ENCODE measurements at places on chromosomes 12 and 14.

- DNase-seq = no peak
Observed at GRCh38 chr12:114679452-114679875, 4.5 kb downstream of the TBX3 start.

GRCh38 chr14:63240221-63240620, 36.0 kb downstream of the RHOJ start:
- DNase-seq = no peak

GRCh38 chr14:47857646-47858045, 182.2 kb upstream of the MDGA2 start:
- DNase-seq = no peak

DNA sequence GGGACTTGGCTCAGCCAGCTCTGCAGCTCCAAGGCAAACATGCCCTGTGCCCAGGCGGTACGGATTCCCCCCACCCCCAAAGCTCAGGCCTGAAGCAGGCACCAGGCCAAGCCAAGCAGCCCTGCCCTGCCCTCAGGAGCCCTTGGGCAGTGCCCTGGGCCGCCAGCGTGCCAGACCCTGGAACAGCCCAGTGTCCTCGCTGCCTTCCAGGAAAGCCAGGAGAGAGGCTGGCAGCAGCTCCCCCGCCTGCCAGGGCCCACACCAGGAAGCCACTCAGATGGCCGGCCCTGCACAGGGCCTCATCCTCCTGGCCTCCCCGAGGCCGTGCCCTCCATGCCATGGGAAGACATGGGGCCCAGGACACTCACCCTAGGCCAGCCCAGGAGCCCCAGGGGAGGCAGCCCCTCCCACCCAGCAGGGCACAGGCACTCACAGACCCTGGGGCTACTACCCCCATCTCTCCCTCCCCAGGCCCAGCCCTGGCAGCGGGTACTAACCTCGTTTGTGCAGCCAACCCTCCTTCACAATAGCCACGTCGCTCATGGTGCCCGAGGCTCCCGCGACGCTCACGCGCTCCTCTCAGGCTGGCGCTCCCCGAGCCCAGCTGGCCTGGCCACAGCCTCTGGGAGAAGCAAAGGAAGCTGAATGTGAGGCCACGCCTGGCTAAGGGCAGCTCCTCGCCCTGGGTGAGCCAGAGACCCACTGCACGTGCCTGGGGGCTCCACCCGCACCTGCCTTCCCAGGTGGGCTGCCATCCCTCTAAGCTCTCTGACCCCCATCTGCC, 3.3 kb downstream of the AKT1 start:
- DNase-seq = no peak

DNA sequence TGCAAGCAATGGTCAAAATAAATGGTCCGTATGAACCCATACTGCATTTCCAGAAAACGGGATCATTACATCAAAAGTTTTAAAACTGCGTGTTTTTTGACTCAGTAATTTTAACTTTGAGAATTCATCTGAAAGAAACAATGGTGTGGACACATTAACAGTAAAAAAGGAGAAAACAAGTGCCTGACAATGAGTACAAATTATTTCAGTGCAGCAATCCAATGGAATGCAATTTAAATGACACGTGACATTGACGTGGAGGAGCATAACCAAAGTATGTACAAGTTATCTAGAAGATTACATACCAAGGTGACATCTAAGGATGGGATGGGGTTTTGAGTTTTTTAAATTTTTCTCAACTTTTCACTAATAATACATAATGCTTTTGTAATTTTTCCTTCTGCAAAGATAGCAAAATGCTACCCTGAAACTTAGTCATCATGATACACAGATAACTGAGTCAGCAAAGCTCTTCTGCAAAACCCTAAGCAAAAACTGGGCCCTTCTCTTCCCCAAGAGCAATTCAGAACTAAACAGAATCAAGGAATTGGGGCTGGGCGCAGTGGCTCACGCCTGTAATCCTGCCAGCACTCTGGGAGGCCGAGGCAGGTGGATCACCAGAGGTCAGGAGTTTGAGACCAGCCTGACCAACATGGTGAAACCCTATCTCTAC, 20.4 kb downstream of the HNRNPC start:
- DNase-seq = no peak

DNA sequence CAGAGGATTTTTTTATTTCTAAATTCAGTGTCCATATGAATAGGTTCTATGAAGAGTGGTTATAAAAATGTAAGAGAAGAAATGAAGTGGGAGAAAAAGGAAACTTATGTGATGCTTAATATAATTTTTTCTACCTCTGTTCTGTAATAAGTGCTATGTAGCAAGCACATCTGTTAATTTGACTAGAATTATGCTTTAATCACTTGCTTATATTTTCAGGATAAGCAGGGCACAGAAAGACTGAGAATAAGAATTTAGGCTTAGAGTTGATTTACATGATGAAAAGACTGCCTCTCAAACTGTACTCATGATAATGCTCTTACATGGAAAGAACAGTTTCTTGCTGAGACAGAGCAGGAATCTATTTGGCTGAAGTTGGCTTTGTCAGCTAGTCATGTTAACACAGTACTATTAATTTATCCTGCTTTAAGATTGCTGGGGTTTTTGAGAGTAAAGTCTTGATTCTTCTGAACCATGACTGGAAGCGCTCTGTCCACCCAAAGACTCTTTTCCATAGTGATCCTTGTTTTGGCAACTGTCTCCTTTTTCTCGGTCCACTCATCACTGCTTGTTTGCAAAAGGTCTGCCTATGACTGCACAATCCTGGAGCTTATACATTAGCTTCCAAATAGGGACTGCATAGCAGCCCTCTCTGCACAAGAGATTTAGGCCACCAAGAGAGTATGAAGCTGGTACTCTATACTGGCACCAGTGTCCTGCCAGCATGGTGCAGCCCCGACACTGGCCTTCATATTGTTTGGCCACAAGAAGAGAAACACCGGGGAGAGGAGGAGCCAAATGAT, 98.8 kb downstream of the AKAP6 start:
- no peak for DNase-seq

DNA sequence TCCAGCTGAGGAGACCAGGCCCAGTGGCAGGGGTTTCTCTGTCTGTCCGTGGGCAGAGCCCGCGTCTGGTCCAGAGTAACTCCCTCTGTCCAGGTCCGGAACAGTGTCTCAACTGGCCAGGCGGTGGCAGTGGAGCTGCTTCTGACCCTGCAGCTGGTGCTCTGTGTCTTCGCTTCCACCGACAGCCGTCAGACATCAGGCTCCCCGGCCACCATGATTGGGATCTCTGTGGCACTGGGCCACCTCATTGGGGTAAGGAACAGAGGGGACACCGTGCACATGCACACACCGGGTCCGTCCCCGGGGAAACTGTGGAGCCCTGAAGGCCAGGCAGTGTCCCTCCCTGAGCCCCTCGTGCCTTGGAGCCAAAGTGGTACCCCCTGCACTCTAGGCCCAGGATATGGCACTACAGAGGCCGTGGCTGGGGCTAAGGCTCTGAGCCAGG, 1.5 kb downstream of the AQP6 start:
- DNase-seq = no peak

DNA sequence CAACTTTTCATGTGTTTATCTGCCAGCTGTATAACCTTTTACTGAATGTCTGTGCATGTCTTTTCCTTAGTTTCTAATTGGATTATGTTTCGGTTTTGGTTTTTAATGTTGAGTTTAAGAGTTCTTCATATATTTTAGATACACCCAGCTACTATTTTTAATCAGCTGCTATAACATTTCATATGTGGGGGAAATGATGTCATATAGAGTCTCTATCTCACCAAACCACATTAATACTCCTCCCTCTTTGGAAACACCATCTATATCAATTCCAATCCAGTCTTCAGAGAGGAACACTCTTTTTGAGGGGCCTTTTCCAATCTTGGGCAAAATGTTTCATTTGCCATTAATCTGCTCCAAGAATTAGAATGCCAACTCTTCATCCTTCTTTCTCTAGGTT, 28.5 kb upstream of the GCH1 start:
- no peak for DNase-seq

- DNase-seq = no peak
Observed at GRCh38 chr12:93460003-93460402, 7.3 kb upstream of the MRPL42 start.

GRCh38 chr12:41942354-41942753, 202.3 kb downstream of the GXYLT1 start:
- DNase-seq = no peak

DNA sequence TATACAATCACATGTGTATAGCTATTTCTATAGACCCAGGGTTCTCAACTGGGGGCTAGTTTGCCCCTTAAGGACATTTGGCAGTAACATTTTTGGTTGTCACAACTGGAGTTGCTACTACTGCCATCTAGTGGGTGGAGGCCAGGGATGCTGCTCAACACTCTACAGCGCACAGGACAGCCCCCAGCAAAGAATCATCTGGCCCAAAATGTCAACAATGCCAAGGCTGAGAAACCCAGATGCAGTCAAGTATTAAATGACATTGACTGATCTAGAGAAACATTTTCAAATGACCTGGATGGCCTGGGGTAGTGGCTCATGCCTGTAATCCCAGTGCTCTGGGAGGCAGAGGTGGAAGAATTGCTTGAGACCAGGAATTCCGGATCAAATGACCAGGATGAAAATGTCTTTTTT, 5.8 kb downstream of the WSB2 start:
- DNase-seq = peak; percentile 59

GRCh38 chr12:13918897-13919296, 62.5 kb downstream of the GRIN2B start:
- no peak for DNase-seq

- DNase-seq = no peak
Observed at GRCh38 chr12:16392846-16393535, 45.5 kb downstream of the MGST1 start.

GRCh38 chr14:23538785-23539184, 12.8 kb downstream of the ZFHX2 start:
- no peak for DNase-seq

- DNase-seq = no peak
Observed at GRCh38 chr14:59772233-59772632, 98.3 kb downstream of the RTN1 start.

DNA sequence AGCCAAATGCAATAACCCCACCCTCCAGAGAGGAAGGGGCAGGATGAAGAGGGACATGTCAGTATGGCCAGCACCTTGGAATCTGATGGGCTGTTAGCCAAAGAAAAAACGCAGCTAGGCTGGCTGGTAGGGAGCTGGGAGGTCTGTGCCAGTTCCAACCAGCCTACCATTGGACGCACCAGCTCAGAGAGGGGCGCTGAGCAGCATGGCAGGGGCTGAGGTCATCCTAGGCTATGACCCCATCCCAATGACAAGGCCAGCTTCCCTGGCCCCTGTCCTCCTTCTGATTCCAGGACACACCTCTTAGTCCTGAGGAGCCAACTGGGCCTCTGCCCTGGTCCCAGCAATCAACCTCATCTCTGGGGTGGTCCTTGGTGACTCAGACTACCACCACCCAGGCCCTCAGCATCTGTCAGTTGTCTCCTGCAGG, 12.2 kb downstream of the ACTN1 start:
- no peak for DNase-seq

DNA sequence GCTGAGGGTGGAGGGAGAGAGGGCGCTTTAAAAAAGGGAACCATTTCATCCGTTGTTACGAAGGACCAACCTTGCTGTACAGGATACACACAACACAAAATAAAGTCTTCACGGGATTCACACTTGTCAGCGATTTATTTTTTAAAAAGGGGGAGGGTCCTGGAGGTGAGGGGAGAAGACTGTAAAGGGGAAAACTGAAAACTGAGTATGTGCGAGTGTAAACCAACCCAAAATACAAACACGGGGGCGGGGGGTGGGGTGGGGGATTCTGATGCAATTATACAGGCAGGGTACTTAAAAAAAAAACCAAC, 499 bp upstream of the PRKAG1 start:
- no peak for DNase-seq

DNA sequence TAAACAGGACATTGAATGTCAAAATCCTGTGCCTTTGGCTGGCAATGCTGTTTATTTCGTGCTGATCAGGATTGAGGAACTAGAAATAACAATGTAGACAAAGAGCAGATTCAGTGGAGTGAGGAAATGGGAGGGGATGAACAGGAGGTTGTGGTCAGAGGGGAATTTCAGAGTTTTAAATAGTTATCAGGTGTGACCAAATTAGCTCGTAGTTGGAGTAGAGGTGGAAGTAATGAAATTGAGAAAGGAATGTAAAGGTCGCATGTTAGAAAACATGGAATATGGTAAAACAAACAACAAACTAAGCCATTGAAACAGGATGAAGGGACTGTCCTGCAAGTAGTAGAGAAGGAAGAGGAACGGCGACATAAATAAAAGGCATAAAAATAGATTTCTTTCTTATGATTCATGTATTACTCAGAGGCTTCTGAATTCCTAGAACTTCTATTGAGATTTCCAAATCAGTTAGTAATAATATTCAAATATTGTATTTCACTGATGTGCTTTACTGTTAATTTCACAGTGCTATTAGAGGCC, 9.5 kb upstream of the SAV1 start:
- DNase-seq = no peak

- DNase-seq = no peak
Observed at GRCh38 chr14:96385385-96385784, 6.5 kb upstream of the AK7 start.

DNA sequence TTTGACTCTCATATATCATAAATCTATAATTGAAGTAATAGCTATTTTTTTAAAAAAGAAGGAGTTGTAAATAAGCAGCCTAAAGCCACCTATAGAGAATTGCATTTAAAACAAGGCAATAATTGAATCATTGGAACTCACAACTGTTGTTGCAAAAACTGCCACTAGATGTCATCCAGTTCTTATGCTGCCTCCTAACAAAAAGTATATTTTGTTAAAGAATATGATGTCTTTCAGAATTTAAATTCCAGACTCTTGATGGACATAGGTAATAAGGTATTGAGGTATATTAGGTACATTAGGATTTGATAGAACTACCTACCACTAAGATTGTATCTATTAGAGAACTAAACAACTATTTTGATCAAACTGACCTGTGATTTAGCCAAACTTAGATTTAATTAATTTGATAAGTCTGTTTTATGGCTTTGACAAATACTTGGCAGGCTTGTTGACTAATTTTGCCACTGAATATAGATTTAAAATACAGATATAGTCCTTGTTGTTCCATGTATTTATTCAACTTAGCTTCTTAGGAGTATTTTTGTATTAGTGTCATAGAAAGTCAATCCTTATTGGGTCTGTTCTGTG, 401.4 kb downstream of the RPL10L start:
- no peak for DNase-seq

DNA sequence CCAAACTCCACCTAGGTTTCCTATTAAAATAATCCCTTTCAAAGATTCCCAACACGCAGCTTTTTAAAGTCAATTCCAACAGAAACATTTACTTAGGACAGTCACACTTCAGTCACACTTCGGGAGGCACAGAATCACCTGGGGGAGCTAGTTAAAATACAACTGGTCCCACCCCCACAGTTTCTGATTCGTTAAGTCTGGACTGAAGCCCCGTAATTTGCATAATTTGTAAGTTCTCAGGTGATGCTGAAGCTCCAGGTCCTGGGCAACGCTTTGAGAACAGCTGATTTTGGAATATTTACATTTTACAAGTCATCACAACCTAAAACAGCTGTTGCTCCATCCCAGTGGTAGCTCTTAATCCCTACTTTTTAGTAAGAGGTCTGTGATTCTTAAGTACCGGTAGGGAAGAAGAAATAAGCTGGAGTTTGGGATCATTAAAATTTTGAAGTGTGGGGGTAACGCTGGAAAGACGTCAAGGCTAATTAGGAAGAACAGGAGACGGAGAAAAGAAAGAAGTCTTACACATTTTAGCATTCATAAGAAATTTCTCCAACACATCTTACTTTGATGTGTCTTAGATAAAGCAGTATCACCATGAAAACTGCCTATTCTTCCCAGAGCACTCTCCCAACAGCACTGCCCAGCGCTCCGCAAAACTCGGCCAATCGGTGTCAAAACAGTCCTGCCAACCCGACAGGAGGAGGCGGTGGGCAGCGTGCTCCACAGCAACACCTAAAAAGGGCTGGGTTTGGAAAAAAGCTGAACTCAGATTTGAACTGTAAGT, 1.1 kb downstream of the IPO8 start:
- DNase-seq = no peak

- no peak for DNase-seq
Observed at GRCh38 chr12:69996241-69996640, 171.2 kb downstream of the MYRFL start.

Measured in effector CD4-positive, alpha-beta T cell (primary cell).